ENCODE measurements at places on chromosomes 7 and 10.
A peak's percentile ranks its signal among the peaks of the same experiment; 100 is the strongest.

DNA sequence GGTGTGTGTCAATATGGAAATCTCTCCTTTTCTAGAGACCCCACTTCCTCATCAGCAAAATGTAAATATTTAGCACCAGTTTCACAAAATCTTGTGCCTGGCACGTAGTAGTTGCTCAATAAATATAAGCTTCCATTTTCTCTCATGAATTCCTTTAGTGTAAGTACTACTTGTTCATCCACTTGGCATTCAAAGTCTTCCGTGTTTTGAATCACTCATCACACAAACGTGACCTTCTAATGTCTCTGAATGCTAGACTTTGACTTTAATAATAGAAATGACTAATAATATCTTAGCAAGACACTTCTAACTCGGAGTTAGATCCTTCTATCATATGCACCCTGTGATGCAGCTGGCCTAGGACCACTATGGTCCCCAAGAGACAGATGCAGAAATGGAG is 168.7 kb upstream of the ZNF32 start:
- no peak for DNase-seq

DNA sequence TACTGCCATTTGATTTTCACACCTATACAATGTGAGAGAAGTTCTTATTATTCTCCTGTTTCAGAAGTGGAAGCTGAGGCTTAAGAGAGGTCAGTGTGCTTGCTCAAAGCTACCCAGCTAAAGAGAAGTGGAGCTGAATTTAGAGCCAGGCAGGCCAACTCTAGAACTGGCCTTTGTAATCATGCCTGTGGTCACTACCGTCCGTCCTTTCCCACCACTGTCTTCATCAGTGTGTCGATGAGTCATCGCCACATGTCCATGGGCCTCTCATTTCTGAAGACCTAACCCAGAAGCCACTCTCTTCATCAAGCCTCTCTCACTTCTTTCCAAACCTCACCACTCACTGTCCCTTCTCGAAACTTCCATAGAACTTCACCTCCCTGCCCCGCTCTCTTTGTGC is 237.8 kb downstream of the KIAA1217 start:
- DNase-seq, result no peak

DNA sequence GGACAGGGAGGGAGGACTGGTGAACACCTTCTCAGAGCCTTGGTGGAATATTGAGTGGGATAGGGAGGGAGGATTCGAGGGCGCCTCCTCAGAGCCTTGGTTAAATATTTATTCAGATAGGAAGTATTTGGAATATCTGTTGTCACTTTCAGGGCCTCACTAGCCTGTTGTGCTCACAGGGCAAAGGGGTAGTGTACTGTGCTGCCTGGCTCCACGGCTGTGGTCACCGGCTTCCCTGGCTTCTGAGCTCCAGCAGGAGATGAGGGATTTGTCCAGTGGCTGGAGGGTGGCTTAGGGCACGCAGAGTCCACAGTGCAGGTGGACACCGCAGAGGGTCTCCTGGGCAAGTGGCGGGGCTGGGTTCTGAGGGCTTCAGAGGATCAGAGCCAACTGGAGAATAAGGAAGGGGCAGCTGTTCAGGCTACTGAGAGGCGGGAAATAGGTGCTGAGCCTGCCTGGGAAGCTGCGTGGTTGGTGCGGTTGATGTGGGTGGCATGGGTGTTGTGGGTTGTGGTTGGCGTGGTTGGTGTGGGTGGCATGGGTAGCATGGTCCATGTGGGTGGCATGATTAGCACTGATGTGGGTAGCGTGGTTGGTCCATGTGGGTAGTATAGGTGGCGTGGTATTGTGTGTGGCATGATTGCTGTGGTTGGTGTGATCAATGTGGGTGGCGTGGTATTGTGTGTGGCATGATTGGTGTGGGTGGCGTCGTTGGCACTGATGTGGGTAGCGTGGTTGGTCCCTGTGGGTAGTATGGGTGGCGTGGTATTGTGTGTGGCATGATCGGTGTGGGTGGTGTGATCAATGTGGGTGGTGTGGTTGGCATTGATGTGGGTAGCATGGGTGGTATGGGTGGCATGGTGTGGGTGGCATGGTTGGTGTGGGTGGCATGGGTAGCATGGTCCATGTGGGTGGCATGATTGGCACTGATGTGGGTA is 16.7 kb downstream of the INPP5A start:
- no peak for DNase-seq

DNA sequence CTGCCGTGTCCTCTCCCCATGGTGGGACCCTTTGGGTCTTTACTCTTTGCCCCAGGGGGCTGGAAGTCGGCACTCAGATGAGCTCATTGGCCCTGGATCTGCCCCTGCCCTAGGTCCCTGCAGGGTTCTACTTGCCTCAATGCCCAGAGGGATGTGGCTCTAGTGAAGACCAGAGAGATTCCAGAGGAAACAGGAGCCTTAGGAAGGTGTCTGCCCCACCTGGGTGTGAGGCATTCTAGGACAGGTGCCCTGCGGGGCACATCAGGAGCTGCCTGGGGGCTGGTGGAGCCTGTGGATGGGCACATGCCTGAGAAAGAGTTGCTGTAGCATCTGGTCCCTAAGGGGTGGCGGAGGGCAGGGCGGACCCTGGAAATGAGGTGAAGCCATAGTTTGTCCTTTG is 128.6 kb downstream of the ADCY1 start:
- no peak for DNase-seq

DNA sequence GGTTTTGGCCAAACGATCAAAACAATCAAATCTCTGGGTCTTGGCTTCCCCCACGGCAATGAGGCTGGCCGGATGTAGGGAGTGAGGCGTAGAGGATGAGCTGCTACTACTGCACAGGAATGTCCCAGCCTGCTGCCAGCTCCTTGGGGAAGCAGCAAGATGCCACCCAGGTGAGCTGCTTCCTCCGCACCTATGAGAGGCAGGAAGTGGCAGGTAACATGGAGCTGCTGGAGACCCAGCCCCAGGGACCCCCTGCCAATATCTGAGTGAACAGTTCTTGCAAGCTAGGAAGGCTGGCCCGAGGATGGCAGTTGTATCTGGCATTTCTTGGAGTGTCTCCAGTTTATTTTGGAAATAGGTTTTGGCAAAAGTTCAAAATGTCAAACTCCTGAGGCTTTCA is 413.5 kb downstream of the DNAJB6 start:
- DNase-seq, result no peak

- DNase-seq, result peak; percentile 14
These were observed 562 bp downstream of the GRK5 start for GRCh38 chr10:119207713-119208552.
